Heart left ventricle (tissue), 16 donors: ENCODE measurements at places on chromosomes 3 and 15. TPM values are rescaled to one million over a fixed set of nuclear protein-coding genes. Genes with fewer than 3 reads are reported as not detected.

DNA sequence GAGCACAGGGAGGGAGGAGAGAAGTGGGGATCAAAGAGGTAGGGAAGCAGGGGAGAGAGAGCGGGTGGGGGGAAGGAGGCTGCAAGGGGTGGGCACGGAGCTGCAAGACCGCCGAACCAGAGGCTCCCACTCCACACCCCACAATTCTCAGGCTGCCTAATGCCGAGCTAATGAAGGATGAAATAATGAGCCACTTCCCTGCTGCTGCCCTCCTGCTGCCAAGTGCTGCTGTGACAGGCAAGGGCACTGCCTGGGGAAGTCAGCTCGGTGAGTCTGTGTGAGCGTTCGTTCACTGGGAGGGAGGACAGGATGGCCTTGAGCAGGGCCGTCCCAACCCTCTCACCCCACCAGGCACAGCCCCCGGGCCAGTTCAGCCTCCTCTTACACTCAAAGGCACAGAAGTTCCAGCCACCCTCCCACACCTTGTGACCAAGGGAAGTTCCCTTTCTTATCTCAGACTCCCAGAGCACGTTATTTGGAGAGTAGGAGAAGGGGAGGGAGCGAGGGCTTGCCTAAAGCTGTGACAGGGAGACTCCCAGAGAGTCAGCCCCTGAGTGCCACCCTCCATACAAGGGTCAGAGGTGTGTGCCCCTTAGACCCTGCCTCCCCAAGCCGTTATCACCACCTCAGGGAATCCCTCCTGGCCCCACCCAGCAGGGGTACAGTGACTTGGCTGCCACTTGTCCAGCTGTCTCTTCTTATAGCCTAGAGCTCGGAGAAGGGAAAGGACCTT is 12.4 kb downstream of the GLYCTK start:
- H3K27ac ChIP-seq, result peak overlapping the region; percentile 20
- H3K4me1 ChIP-seq, result peaks cover 14% of the 10 kb centered on the region
- DNase-seq, result peak; percentile 56
- H3K4me3 ChIP-seq, result no peak overlapping the region

DNA sequence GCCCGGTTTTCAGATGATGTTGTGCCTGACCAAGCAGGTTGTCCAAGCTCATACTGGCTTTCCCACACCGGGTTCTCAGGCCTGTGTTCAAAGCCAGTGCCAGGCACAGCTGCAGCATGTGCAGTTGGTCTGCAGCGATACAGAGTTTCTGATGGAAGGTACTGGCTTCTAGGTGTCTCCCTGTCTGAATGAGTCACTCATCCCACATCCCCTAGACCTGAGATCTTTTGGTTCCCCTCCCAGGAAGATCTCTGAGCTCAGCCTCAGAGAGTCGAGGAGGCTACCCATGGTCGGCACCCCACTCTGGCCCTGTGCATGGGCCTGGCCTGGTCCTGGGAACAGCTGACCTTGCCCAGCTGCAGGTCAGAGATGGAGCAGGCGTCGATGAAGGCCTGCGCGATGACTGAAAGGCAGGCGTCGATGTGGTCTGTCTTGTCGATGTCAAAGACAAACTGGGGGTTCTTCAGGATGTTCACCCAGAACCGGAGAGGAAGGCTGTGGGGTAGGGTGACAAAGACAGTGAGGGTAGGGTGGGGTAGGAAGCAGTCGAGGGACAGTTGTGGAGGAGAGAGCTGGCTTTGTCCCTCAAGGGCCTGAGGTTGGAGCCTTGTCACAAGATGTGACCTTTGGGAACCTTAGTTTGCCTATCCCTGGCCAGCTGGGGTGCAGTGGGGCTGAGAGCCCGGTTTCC is 15.3 kb downstream of the H1-8 start:
- H3K27me3 ChIP-seq, result no peaks in the 10 kb centered on the region
- H3K4me3 ChIP-seq, result no peak overlapping the region
- no peak overlapping the region for H3K27ac ChIP-seq

- H3K4me3 ChIP-seq, result no peak overlapping the region
- H3K4me1 ChIP-seq, result no peaks in the 10 kb centered on the region
- no peak for DNase-seq
- no peaks in the 10 kb centered on the region for H3K36me3 ChIP-seq
- H3K27ac ChIP-seq, result no peak overlapping the region
Measured at GRCh38 chr3:155525324-155525833, 219.5 kb downstream of the PLCH1 start.

- H3K27me3 ChIP-seq, result no peaks in the 10 kb centered on the region
- no peak overlapping the region for H3K27ac ChIP-seq
- H3K4me1 ChIP-seq, result no peaks in the 10 kb centered on the region
- no peak overlapping the region for H3K4me3 ChIP-seq
- no peaks in the 10 kb centered on the region for H3K36me3 ChIP-seq
Measured at GRCh38 chr3:77459926-77460325, 420.0 kb downstream of the ROBO2 start.

GRCh38 chr3:114846779-114847178 is 300.3 kb downstream of the ZBTB20 start:
- H3K27me3 ChIP-seq, result no peaks in the 10 kb centered on the region
- H3K4me3 ChIP-seq, result no peak overlapping the region
- no peaks in the 10 kb centered on the region for H3K36me3 ChIP-seq
- no peak overlapping the region for H3K27ac ChIP-seq
- H3K4me1 ChIP-seq, result peaks cover 29% of the 10 kb centered on the region

GRCh38 chr15:86810329-86810728 is 730.7 kb downstream of the AGBL1 start:
- DNase-seq, result no peak
- H3K36me3 ChIP-seq, result no peaks in the 10 kb centered on the region
- no peak overlapping the region for H3K27ac ChIP-seq
- H3K4me3 ChIP-seq, result no peak overlapping the region
- no peaks in the 10 kb centered on the region for H3K27me3 ChIP-seq

- no peaks in the 10 kb centered on the region for H3K27me3 ChIP-seq
- no peak overlapping the region for H3K27ac ChIP-seq
- no peaks in the 10 kb centered on the region for H3K4me1 ChIP-seq
- no peaks in the 10 kb centered on the region for H3K36me3 ChIP-seq
- no peak overlapping the region for H3K4me3 ChIP-seq
Measured at GRCh38 chr3:111351334-111351733, 190.7 kb upstream of the CD96 start.

- no peaks in the 10 kb centered on the region for H3K4me1 ChIP-seq
- H3K27ac ChIP-seq, result no peak overlapping the region
- no peaks in the 10 kb centered on the region for H3K27me3 ChIP-seq
- H3K4me3 ChIP-seq, result no peak overlapping the region
- H3K36me3 ChIP-seq, result no peaks in the 10 kb centered on the region
Measured at GRCh38 chr3:60931452-60931851, 319.8 kb downstream of the FHIT start.

DNA sequence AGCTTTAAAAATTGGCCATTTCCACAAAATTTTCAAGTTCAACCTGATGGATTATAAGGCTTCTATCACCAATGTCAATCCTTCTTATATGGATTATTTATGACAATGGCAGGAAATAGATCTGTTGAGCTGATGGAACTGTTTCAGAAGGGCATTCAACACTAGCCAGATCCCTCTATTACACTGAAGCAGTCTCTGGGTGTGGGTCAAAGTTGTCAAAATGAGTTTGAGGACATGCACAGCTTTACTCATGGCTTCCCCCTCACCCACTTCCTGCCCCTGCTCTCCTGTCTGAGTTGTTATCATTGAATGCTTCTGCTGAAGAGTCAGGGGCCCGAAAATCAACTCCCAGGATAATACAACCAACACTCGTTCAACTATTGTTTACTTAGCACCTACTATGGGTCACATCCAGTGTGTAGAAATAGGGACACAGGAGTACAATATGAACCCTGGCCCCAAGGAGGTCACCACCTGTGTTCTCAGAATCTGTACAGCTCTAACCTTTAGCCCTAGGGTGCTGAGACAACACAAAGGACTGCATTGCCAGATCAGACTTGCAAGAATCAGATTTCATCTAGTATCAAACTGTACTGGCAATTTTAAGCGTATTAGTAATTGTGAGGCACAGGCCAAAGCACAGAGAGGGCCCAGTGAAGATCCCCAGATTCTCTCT is 41.7 kb upstream of the FAM3D start:
- no peak overlapping the region for H3K4me3 ChIP-seq
- no peaks in the 10 kb centered on the region for H3K27me3 ChIP-seq
- no peaks in the 10 kb centered on the region for H3K4me1 ChIP-seq
- no peak overlapping the region for H3K27ac ChIP-seq

DNA sequence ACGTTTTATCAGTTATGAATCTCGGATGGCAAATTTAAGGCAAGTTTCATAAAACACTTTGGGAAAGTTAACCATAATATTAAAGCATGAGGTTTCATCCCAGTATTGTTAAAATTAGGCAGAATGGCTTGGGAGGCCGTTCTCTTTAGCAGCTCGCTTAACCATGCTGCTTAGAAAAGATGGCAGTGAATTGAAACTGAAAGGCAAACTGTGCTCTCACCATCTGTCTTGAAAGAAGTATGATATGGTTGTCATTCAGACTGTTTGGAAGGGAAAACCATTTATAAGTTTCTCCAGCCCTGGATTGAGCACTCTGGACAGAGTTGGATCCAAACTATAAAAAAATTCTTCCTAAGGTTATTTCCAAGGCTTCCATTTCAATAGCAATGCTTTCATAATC is 332.3 kb upstream of the SUCLG2 start:
- no peak for DNase-seq
- H3K4me3 ChIP-seq, result no peak overlapping the region
- H3K4me1 ChIP-seq, result no peaks in the 10 kb centered on the region
- H3K27ac ChIP-seq, result no peak overlapping the region

- no peak for DNase-seq
- H3K27me3 ChIP-seq, result peaks cover 8% of the 10 kb centered on the region
- H3K36me3 ChIP-seq, result no peaks in the 10 kb centered on the region
- H3K27ac ChIP-seq, result no peak overlapping the region
- no peak overlapping the region for H3K4me3 ChIP-seq
- no peaks in the 10 kb centered on the region for H3K4me1 ChIP-seq
Measured at GRCh38 chr15:78630886-78631633, 9.9 kb downstream of the CHRNB4 start.

- no peak overlapping the region for H3K27ac ChIP-seq
- DNase-seq, result no peak
Measured at GRCh38 chr3:30662836-30663235, 56.4 kb downstream of the TGFBR2 start.

DNA sequence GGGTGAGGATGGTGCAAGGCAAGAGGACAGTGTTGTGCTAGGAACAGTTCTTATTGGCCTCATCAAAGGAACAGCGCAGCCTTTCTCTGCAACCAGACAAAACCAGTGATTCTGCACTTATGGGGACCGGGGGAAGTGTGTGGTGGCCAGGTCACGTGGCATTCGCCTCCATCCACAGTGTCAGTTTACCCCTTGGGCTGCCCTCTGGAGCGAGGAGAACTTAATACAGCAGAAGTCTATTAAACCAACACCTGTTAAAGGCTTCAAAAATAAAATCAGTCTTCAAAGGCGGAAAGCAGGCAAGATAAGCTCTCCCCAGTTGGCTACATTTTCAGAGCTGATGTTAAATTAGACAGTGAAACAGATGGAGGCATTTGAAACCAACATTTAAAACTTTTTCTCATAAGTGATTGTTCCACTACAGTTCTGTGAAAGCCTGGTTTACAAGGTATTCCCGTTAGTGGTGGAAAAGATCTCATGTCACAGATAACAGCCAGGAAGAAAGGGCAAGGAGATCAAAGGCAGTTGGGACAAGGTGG is 75.2 kb downstream of the LRIG1 start:
- peaks cover 68% of the 10 kb centered on the region for H3K4me1 ChIP-seq
- no peak overlapping the region for H3K4me3 ChIP-seq
- H3K27me3 ChIP-seq, result no peaks in the 10 kb centered on the region
- DNase-seq, result no peak

DNA sequence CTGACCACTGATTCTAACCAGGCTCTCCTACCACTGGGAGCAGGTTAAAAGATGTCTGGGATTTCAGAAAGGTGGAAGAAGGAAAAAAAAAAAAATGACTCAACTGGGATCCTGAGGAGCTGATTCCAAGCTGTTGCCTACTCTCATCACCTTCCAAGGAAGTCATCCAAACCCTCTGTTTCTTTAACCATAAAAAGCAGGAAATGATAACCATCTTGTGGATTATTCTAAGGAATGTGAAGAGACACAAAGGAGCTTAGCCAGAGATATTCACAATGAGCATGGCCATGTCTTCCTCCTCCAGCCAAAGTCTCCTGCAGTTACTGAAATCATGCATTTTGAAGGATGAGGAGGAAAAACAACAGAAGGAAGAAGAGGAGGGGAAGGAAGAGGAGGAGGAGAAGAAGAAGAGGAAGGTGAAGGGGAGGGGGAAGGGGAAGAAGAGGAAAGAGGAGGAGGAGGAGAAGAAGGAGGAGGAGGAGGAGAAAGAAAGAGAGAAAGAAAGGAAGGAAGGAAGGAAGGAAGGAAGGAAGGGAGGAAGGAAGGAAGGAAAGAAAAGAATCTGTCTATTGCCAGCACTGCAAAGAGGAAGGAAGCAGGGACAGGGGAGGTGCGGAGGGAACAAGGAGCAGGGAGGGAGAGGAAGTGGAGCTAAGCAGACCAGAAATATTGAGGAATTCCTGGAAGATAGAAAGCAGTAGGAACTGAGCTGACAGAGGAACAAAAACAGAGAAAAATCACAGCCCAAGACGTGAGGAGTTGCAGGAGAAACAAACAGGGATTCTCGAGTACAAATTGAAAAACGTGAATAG is 229.2 kb downstream of the UACA start:
- no peak overlapping the region for H3K27ac ChIP-seq
- no peak for DNase-seq
- no peaks in the 10 kb centered on the region for H3K27me3 ChIP-seq
- H3K36me3 ChIP-seq, result no peaks in the 10 kb centered on the region

- H3K36me3 ChIP-seq, result no peaks in the 10 kb centered on the region
- no peak for DNase-seq
- no peaks in the 10 kb centered on the region for H3K4me1 ChIP-seq
- H3K27ac ChIP-seq, result no peak overlapping the region
- no peak overlapping the region for H3K4me3 ChIP-seq
- H3K27me3 ChIP-seq, result no peaks in the 10 kb centered on the region
Measured at GRCh38 chr3:156037356-156037755, 83.0 kb upstream of the KCNAB1 start.

DNA sequence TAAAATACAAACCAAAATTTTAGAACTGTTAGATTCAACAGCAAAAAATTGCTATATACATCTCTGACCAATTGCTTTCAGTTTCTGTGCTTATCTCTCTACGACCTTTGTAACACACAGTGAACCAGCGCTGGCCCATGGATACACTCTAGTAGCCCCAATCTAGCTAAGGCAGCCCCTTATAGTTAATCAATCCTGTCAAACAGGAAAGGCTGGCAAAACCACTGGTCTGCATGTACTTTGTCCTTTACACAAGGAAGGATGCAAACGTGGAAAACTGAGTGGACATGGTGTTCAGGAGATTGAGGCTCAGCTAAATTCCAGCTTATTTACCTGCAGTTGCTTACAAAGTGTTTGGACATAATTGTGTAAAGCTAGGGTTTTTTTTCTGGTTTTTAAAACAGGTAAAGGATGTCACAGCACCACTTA is 25.9 kb downstream of the ADGRG7 start:
- H3K4me3 ChIP-seq, result no peak overlapping the region
- H3K36me3 ChIP-seq, result no peaks in the 10 kb centered on the region
- H3K27ac ChIP-seq, result no peak overlapping the region
- peaks cover 4% of the 10 kb centered on the region for H3K4me1 ChIP-seq

PFKFB4 gene
- total RNA-seq, result 0.44 TPM

MORC1 gene
- total RNA-seq, result not detected

DNAH1 gene
- total RNA-seq, result 3.2 TPM

ABHD5 gene
- total RNA-seq, result 29.1 TPM

GCSAM gene
- total RNA-seq, result 0.27 TPM

CISH gene
- total RNA-seq, result 57.0 TPM

RLBP1 gene
- total RNA-seq, result not detected

KIF23 gene
- total RNA-seq, result 2.2 TPM

KLHL40 gene
- total RNA-seq, result 0.29 TPM

CD276 gene
- 53.9 TPM for total RNA-seq

IGF2BP2 gene
- total RNA-seq, result 17.5 TPM
